ENCODE measurements at places on chromosomes 13 and 19.

DNA sequence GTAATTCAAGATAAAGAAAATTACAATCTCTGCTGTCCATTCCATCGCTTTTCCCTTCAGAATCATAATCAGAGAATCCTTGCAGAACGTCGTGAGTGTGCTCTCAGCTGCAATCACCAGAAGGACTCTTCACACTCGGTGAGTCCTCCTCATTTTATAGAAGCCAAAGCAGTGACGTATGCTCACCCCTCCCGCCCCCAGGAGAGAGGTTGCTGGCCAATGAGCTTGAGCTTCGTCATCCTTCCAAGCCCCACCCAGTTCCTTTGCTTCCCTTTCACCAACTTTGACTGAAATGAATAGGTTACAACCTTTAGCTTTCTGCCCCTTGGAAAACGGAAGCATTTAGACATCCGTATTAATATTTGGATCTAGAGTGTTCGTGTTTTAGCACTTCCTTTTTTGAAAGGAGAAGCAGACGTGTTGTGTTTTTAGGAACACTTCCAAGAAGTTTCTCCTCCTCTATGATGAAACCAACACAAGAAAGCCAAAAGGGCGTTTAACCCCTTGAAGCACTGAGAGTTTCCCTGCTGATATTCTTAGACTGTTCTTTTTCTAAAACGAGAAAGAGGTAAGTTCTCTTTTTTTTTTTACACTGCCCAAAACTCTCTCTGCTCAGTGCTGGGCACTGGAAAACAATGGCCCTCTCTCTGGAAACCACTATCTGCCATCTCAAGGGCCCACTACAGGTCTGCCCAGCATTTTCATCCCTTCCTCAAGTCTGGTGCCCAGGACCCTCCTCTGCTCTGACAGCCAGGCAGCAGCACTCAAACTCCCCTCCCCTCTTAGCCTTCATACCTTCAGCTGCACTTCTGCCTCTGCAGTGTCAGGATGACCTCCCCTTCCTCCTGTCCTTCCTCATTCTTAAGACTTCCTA, 44.3 kb upstream of the CEACAM21 start:
- H3K4me1 ChIP-seq = no peaks in the 10 kb centered on the region
- DNase-seq = no peak
- H3K4me3 ChIP-seq = no peak overlapping the region
- H3K36me3 ChIP-seq = no peaks in the 10 kb centered on the region
- peaks cover 32% of the 10 kb centered on the region for H3K27me3 ChIP-seq
- no peak overlapping the region for H3K27ac ChIP-seq

GRCh38 chr13:20182231-20182846, 10.4 kb downstream of the GJB2 start:
- no peaks in the 10 kb centered on the region for H3K27me3 ChIP-seq
- no peaks in the 10 kb centered on the region for H3K4me1 ChIP-seq
- no peak overlapping the region for H3K27ac ChIP-seq
- no peak for DNase-seq

DNA sequence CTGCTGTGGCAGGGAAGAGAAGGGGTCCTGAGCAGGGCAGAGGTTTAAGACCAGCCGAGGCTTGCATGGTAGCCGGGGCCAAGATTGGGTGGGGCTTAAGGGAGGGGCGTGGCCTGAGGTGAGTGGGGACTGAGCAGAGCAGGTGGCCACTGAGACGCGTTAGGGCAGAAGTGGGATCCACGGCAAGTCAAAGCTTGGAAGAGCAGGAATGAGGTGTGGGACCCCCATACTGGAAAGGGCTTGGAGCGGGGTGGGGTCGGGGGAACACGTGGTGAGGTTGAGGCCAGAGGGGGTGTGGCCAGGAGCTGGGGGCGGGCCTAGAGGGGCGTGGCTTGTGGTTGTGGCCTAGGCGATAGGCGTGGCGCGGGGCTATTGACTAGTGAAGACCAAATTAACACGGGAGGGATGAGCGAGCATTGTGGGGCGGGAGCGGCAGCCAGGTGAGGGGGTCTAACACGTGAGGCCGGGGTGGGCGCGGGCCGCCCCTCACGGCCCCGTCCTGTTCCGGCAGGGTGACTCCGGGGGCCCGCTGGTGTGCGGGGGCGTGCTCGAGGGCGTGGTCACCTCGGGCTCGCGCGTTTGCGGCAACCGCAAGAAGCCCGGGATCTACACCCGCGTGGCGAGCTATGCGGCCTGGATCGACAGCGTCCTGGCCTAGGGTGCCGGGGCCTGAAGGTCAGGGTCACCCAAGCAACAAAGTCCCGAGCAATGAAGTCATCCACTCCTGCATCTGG, 3.3 kb downstream of the CFD start:
- no peak for DNase-seq
- peaks cover 6% of the 10 kb centered on the region for H3K27me3 ChIP-seq
- H3K27ac ChIP-seq = no peak overlapping the region

DNA sequence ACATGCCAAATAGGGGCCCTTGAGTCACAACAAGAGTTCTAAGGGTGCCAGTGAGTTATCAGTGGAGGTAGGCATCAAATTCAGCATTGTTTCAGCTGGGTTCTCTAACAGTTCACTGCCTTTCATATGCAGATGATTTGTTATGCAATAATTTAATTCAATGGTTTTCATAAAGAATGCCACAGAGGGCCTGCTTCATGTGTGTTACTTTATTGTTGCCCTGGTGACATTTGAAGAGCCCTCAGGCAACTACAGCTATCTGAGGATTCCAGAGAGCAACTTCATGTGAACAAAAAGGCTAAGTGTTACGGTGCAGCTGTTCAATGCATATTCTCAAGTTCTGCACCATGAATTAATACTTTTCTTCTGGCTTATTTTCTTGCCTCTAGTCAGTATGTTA, 43.1 kb upstream of the STARD13 start:
- no peak for DNase-seq
- no peaks in the 10 kb centered on the region for H3K4me1 ChIP-seq
- H3K27me3 ChIP-seq = no peaks in the 10 kb centered on the region
- no peak overlapping the region for H3K27ac ChIP-seq
- H3K36me3 ChIP-seq = no peaks in the 10 kb centered on the region

- no peak for DNase-seq
- no peak overlapping the region for H3K27ac ChIP-seq
- H3K4me1 ChIP-seq = no peaks in the 10 kb centered on the region
- no peak overlapping the region for H3K4me3 ChIP-seq
- no peaks in the 10 kb centered on the region for H3K36me3 ChIP-seq
- no peaks in the 10 kb centered on the region for H3K27me3 ChIP-seq
These were observed 104.5 kb downstream of the FRY start for GRCh38 chr13:32136061-32136460.

DNA sequence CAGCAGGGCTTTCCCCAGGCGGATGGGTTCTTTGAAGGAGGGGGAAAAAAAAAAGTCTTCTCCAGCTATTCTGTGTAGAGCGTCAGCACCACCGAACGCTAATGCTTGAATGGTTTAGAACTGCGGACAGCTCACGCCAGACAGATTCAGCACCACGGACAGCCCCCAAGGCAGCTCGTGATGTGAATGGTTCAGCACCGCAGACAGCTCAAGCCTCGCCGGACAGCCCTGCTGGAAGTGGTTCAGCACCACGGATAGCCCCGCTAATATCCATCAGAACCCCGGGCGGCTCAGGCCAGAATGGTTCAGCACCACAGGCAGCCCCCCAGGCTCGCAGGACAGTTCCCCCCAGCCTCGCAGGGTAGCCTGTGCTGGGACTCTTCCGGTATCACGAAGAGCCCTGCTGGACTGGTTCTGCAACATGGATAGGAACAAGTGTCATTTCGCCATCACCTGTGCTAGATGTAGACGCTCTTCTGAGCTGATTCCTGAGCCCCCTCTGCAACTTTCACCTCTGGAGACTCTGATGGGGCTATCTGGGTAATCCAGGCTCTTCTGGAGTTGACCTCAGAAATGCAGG, 4.9 kb upstream of the SMIM17 start:
- H3K27me3 ChIP-seq = no peaks in the 10 kb centered on the region
- no peak overlapping the region for H3K4me3 ChIP-seq
- DNase-seq = no peak
- H3K4me1 ChIP-seq = no peaks in the 10 kb centered on the region

DNA sequence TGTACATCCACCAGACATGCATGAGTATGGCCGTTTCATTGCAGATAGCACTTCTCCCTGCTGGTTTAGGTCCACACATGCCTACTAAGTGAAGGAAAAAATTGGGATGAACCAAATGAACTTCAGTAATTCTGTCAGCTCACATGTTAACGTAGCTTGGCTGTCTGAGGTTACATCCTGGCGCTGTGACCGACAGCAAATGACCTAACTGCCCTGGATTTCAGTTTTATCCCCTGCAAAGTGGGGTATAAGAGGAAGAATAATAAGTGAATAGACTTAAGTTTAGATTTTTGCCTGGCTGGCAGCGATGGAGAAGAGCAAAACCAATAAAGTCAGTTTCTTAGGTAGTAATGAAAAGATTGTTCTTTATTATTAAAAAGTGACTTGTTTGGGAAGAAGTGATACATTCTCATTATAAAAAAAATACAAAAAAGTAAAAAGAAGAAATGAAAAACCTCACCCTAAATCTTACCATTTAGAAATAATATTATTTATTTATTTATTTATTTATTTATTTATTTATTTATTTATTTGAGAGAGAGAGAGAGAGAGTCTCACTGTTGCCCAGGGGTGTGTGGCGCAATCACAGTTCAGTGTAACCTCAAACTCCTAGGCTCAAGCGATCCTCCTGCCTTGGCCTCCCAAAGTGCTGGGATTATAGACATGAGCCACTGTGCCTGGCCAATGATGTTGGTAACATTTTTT, 4.2 kb upstream of the RNF113B start:
- no peaks in the 10 kb centered on the region for H3K4me1 ChIP-seq
- no peaks in the 10 kb centered on the region for H3K27me3 ChIP-seq
- no peak overlapping the region for H3K27ac ChIP-seq
- no peak overlapping the region for H3K4me3 ChIP-seq

GRCh38 chr19:16405091-16405490, 66.7 kb downstream of the EPS15L1 start:
- no peaks in the 10 kb centered on the region for H3K4me1 ChIP-seq
- DNase-seq = no peak
- H3K36me3 ChIP-seq = peaks cover 35% of the 10 kb centered on the region
- H3K27ac ChIP-seq = no peak overlapping the region
- H3K4me3 ChIP-seq = no peak overlapping the region

DNA sequence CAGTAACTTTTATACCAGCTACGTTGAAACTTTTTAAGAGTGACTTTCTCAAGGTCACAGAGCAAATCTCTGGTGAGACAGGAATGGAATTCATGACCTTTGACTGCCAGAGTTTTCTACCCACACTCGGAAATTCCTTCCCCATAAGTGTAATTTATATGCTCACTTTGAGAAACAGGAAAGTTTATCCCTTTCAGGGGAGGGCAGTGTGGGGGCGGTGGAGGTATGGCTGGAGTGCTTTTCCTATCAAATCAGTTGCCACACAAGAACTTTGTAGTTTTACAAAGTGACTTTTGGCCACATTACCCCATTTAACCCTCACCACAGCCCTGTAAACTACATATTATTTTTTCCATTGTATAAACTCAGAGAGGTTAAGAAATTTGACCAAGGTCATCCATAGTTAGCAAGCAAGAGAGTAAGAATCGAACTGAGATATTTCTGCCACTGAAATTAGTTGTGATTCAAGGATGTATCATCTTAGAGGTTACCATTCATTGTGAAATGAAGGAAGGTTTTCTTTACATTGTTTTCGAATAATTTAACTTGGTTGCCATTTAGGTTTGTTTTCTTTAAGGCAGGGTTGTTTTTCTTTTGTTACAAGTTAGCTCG, 5.9 kb downstream of the KLF12 start:
- DNase-seq = no peak
- H3K4me3 ChIP-seq = no peak overlapping the region
- no peaks in the 10 kb centered on the region for H3K36me3 ChIP-seq
- H3K27me3 ChIP-seq = no peaks in the 10 kb centered on the region

- peaks cover 6% of the 10 kb centered on the region for H3K4me1 ChIP-seq
- H3K36me3 ChIP-seq = peaks cover 4% of the 10 kb centered on the region
- no peak overlapping the region for H3K4me3 ChIP-seq
- no peak for DNase-seq
These were observed 135.7 kb downstream of the STK24 start for GRCh38 chr13:98441056-98441676.

GRCh38 chr13:88459331-88459730, 788.2 kb downstream of the SLITRK5 start:
- H3K4me3 ChIP-seq = no peak overlapping the region
- DNase-seq = no peak

GRCh38 chr13:20349564-20350381, 117.7 kb upstream of the GJB6 start:
- H3K27ac ChIP-seq = peak overlapping the region; percentile 81
- no peaks in the 10 kb centered on the region for H3K27me3 ChIP-seq
- no peak for DNase-seq
- H3K4me3 ChIP-seq = no peak overlapping the region

GRCh38 chr13:47455626-47456025, 545.4 kb downstream of the SUCLA2 start:
- no peak overlapping the region for H3K27ac ChIP-seq

DNA sequence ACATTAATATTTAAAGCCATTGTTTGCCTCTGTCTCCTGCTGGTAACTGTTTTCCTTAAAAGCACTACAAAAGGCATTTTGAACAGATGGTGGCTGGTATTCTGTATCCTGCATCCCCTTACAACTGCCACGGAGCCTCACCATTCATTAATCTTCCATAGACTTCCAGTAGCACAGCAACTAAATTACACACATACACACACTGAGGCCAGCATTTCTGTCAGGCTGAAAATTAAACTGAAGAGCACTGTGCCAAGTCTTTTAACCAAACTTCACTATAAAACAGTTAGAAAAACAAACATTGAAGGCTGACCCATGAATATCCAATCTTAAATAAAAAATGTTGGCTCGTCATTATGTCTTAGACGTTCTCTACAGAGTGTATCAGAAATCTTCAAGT, 697.8 kb downstream of the DACH1 start:
- no peak overlapping the region for H3K27ac ChIP-seq
- H3K4me1 ChIP-seq = no peaks in the 10 kb centered on the region
- no peak for DNase-seq

DNA sequence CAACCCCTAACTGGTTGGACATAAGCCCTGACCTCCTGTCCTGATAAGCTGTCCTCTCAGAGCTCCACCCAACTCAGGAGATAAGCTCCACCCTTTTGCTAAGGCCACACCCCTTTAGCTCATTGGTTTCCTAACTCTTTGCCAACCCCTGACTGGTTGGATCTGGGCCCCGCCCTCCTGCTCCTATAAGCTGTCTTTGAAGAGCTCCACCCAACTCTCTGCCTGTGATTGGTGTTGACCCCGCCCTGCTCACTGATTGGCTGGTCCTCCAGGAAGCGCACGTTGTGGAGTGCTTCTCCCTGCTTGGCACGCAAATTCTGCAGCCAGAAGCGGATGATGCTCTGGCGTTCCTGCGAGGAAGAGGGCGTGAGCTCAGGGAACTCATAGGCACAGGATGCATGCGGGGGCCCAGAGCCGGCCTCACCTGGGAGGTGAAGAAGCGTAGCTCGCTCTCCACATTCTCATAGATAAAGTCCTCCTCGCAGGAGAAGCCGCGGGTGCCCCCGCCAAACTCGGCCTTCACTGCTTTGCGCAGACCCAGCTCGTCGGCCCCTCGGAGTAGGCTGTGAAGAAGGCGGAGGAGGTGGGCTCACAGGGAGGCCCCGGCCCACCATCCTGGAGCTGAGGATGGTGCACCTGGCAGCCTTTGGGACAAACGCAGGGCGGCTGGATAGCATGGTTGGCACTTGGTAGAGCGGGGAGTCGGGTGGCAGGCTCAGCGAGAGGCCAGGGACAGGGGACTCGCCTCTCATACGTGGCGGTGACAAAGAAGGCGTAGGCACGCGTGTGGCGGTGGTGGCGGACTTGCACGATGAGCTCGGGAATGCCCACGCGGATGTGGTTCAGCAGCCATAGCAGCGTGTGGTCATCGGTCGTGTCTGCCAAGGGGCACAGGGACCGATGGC, 1.7 kb downstream of the ANO8 start:
- H3K4me3 ChIP-seq = no peak overlapping the region
- peaks cover 6% of the 10 kb centered on the region for H3K36me3 ChIP-seq
- H3K27me3 ChIP-seq = no peaks in the 10 kb centered on the region
- DNase-seq = peak; percentile 69
- H3K4me1 ChIP-seq = no peaks in the 10 kb centered on the region
- no peak overlapping the region for H3K27ac ChIP-seq

Measured in RWPE2 (cell line).